ENCODE measurements at places on chromosomes 6 and 20. TPM values are rescaled to one million over a fixed set of nuclear protein-coding genes. Genes with fewer than 3 reads are reported as not detected.

Gene B3GALT4
- total RNA-seq = 0.71 TPM

Gene PGK2
- total RNA-seq = not detected

Gene AARS2
- 7.7 TPM for total RNA-seq

Gene OPRM1
- not detected for total RNA-seq

Gene CRIP3
- 0.11 TPM for total RNA-seq

Gene BTBD3
- 12.5 TPM for total RNA-seq

Gene BPIFB4
- not detected for total RNA-seq

Gene YIPF3
- 63.2 TPM for total RNA-seq

Gene MTFR2
- total RNA-seq = 11.3 TPM

Gene CST2
- total RNA-seq = 1.6 TPM

Gene GSTA2
- not detected for total RNA-seq

Gene CST1
- total RNA-seq = 1.1 TPM

Gene SUMO4
- total RNA-seq = not detected

Gene TNFRSF6B
- total RNA-seq = 0.78 TPM
